ENCODE measurements at places on chromosomes 11 and 22.

GRCh38 chr22:49255741-49256318 lies 571.8 kb downstream of the BRD1 start:
- no peak for DNase-seq

DNA sequence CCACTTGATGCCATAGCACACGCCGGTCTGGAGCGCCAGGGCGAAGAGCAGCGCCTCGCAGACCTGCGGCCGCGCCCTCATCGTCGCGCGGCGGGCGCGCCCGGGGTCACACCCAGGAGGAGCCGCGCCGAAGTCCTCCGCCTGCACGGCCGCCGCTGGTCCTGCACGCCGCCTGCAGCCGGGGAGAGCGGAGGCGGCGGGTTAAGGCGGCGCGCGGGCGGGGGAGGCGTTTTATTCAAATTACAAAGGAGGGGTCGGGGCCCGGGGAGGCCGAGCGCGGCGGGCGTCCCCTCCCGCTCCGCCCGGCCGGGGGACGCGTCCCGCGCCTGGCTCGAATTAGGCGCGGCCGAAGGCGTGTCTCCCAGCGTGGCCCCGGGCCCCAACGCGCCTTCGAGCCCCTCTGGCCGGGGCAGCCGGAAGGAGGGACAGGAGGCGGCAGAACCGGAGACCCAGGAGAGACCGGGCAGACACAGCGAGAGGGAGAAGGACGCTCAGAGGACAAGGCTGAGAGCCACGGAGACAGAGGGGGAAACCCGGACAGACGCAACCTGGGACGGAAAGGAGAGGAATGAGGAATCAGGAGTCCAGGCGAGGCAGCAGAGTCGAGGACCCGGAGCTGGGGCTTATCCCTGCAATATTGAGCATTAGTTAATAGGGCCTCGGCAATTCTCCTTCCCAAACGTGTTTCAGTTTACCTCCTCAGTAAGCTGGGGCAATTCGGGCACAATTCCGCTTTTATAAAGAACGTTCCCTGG lies at the start of gene WNT11:
Gene WNT11, minus strand, starts transcription at position 176 of the 755 bp plus-strand sequence. Its CDS starts 95 bp downstream, at position 81.
- peak; percentile 39 for DNase-seq

GRCh38 chr11:88344869-88345268 lies 7.3 kb upstream of the CTSC start:
- DNase-seq, result no peak

- no peak for DNase-seq
Measured at GRCh38 chr11:47212938-47213337, 1.8 kb upstream of the DDB2 start.

- no peak for DNase-seq
Measured at GRCh38 chr11:6232899-6233298, 1.5 kb downstream of the FHIP1B start.

- no peak for DNase-seq
Measured at GRCh38 chr11:63802637-63803414, 10.4 kb upstream of the SPINDOC start.

DNA sequence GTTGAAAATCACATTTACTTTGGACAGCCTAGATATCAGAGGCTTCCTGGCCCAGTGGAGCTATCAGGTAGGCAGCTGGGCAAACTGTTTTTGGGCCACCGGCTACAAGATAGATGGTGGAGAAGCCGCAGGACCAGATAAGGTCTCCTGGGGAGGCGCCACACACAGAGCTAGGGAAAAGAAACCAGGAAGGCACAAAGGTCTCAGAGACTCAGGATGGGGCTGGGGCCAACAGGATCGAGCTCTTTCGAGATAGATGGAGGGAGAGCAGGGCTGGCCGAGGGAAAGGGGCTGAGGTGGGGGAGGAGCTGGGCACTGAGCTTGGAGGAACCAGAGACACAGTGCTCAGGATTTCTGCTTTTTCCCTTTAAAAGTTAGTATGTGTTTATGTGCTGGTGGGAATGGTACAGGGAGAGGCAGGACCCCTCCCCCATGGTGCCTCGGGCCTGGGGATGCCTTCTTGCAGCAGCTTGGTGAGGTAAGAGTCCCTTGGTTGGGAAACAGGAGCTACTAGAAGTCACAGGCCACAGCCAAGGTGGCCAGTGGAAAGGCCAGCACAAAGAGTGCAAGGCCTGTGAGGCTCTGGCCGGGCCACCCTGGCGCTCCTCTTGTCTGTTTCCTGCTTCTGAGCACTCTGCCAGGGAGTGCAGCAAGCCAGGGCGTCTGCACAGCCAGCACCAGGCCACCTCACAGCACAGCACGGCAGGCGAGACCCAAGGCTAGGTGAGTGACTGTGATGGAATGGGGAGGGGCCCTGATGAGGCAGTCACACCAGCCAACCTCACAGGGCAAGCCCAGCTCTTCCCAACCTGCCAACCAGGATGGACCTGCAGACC lies 11.5 kb upstream of the NAP1L4 start:
- no peak for DNase-seq

DNA sequence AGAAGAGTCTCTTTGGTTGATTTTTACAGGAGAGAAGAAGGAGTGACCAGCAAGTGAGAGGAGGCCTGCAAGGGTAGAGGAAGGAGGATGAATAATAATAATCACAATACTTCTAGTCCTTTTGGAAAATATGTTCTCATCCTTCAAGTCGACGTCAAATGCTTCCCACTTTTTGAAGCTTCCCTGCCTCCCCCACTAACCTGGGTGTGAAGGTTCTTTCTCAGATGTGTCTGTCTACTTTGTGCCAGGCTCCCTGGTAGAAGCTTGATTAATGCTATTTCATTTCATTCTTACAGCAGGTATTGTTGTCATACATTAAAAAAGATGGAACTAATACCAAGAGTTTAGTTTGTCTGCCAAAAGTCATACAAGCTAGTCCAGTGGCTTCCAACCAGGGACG lies 17.1 kb downstream of the TENM4 start:
- DNase-seq, result no peak

- DNase-seq, result no peak
Measured at GRCh38 chr11:67466367-67466766, 2.7 kb downstream of the TMEM134 start.

DNA sequence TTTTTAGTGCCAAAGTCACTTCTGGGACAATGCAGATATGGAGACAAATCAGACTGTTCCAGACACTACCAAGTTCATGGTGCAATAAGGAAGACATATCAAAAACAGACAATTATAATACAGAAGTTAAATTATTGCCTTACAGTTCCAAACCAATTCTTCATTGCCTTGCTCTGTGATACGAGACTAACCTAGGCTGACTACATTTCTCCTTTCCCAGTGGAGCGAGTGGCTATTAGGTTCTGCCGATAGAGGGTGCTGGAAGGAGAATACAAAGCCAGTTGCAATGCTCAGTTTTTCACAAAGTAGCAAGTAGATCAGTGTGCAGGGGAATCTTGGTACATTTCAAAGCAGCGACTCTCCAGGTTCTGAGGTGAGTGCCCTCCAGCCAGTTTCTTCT lies 67.8 kb downstream of the FAM168A start:
- no peak for DNase-seq

DNA sequence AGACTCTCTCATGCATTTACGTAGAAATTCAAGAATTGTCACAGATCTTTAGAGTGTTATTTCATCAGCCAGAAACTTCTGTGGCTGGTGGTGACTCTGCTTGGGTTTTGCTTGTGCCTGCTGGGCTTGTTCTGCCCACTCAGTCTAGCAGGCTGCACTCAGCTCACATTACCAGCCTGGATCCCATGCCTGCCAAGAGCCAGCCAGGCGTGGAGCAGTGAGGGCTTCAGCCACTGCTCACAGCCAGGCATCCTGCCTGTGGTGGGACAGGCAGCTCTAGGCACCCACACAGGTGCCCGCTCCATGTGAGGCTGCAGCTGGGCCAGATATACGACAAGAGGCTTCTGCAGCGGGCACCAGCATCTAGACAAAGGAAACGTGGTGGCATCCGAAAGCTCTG lies 1213.3 kb upstream of the RAG2 start:
- DNase-seq, result no peak
